CD4-positive, alpha-beta T cell treated with Interleukin-1 beta for 1 hour (primary cell): ENCODE measurements at places on chromosomes 11 and 22.

- DNase-seq = no peak
Observed at GRCh38 chr11:67029146-67029545, 6.2 kb downstream of the SYT12 start.

DNA sequence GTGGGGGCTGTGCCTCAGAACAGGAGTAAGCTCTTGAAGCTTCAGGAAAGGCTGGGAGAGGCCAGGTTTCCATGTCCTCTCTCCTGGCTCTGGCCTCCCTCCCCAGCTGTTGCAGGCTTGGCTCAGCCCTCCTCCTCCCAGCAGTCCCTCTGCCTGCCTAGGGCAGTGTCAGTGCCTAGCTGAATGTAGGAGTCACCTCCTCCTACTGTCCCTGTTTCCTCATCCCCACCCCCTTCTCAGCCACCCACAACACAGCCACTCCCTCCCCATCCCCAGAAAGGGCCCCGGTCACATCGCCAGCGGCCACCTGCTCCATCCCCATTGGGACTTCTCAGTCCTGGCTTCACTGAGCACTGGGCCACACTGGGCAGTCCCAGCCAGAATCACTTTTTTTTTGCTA is 2.9 kb upstream of the FBLN1 start:
- DNase-seq = no peak

- no peak for DNase-seq
Observed at GRCh38 chr11:33271059-33271458, 13.9 kb downstream of the HIPK3 start.

- peak; percentile 49 for DNase-seq
Observed at GRCh38 chr22:38873469-38874411, 1.7 kb upstream of the CBX6 start.

DNA sequence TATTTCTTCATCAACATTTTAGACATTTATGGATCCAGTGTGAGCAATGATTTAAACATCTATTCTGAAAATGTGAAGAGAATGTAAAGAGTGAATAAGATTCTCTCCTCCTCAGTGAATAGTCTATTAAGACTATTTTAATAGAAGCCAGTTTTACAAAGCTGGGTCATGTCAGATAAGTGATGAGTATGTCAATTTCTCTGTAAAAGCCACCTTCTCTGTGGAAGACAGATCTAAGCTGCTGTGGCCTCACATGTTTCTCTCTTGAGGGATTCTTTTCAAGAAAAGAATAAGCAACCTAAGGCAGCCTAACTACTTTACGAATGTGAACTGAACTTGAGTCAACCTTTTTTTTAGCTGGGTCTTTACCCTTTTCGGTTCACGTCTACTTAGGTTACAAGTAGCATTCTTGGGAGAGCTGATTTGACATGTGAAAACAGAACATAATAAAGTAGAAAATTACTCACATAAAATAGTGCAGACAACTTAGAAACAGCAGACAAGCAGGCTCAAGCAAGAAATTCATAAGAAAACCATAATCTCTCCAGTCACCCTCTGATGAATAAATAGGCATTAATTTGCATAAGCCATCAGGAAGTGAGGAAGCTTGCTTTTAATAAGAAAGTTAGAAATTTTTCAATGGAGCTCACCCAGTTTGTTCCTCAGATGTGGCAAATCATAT is 9.9 kb downstream of the CTSC start:
- no peak for DNase-seq

DNA sequence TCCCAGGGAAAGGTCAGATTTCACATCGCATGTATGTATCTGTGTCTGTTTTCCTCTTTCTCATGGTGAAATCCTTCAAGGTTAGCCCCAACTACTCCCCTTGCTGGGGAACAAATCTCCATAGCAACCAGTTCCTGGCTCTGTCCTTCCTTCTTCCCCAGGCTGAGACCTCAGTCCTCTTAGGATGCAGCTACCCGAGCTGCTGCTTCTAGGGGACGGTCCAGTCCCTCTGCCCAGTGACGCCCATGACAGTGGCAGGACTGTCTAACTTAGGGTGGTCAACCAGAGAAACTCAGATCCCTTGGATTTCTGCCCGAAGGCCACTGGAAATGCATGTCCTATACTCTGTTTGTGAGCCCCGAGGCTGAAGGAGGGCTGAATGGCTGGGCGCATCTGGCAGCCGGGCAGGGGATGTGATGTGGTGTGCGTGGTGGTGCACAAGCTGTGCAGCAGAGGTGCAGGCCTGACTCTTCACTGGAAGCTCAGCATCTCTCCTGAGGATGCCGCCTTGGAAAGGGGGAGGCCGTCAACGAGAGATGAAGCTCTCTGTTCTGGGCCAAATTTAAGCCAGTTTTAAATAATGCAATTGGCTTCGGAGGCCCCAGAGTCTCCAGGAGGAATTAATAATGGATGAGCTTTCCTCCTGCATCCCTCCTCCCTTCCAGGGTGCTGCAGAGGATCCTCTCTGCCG is 118.7 kb upstream of the B3GAT1 start:
- no peak for DNase-seq
